NCI-H1694 (cell line): ENCODE measurements at places on chromosomes 1 and 21.

- no peak for DNase-seq
Measured at GRCh38 chr1:87149241-87150041, 179.2 kb upstream of the LMO4 start.

- DNase-seq: no peak
Measured at GRCh38 chr21:45110873-45111624, 36.7 kb downstream of the ADARB1 start.

GRCh38 chr1:86515597-86515996 is 31.3 kb upstream of the CLCA4 start:
- no peak for DNase-seq

DNA sequence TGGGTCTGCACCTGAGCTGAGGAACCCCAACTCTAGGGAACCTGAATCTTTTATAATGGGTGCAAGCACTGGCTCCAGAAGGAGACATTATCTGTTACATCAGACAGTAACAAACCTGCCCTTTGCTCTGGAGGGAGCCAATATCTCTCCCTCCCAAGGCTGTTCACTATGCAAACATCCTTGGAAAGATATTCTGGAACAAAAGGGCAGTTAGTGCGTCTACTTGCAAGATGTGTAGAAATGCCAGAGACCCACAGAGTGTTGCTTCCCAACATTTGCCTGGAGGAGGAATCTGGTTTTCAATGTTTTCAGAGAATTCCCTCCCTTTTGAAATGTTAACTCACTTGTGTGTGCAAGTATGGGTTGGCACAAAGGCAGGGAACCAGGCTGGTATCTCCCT is 31.9 kb downstream of the UMODL1 start:
- DNase-seq: no peak

DNA sequence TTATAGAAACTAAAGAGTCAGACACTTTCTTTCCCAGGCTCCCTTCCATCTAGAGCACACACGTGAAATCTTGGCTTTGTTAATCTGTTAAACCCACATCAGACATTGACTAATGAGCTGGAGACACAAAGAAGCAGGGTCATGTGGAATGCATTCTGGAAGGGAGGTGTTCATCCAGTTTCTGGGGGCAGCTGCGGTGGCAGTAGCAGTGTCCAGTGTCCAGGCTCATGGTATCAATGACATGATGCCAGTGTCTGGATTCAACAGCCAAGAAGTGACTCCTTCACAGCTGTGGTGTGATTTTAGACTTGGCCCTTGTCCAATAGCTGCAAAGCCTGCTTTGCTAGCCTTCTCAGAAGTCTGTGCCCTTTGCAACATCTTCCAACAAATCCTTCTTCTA is 95.2 kb downstream of the NTPCR start:
- DNase-seq: no peak

- no peak for DNase-seq
Measured at GRCh38 chr1:108097018-108097417, 103.1 kb downstream of the SLC25A24 start.

DNA sequence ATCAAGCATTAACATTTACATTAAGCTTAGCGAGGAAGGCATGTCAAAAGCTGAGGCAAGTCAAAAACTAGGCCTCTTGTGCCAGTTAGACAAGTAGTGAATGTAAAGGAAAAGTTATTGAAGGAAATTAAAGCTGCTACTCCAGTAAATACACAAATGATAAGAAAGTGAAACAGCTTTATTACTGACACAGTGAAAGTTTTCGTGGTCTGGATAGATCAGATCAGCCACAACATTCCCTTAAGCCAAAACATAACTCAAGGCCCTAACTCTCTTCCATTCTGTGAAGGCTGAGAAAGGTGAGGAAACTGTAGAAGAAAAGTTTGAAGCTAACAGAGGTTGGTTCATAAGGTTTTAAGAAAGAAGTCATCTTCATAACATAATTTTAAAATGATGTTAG is 131.9 kb downstream of the VAV3 start:
- DNase-seq: no peak

DNA sequence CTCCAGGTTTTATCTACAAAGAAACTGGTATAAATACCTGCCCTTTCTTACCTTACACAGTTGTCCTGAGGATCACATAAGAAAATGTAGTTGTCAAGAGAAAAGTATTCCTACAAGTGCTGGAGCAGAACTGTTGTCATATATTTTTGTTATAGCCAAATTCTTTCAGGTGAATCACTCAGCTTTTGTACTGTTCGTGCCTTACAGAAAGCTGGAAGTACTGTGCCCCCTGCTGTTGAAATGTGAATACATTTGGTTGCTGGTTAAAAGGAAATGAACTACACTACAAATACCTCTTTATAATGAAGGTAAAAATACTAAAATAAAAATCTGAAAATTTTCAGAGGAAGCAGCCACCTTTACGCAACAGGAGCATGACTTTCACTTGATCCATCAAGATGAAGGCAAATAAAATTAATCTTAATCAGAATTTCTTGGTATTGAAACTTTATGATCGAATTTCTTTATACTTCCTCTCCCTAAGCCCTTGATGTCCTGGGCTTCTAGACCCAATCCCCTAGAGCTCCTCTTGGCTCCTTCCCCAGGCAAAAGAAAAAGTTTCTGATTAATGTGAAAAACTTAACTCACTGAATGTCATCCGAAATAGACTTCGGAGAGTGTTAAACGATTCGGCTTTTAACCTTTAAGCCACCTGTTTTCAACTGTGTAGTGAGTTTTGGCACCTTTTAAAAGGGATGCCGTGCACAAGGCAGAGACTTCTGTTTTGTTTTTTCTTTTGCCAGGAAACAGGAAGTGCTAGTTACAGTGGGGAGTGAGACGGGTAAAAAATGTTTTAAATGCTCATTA is 12.5 kb downstream of the CHML start:
- DNase-seq: peak; percentile 29

DNA sequence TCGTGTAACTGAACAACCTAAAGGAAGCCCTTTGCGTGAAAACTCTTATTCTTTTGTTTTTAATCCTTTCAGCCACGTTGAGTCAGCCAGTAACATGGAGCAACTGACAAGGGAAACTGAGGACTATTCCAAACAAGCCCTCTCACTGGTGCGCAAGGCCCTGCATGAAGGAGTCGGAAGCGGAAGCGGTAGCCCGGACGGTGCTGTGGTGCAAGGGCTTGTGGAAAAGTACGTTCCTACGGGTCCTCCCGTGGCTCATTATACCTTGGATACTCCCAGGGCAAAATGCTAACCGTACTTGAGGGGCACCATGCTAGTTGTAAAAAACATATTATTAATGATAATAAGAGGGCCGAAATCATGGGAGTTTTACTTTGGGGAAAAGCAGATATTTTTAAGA is 49.4 kb downstream of the LAMC2 start:
- DNase-seq: no peak

DNA sequence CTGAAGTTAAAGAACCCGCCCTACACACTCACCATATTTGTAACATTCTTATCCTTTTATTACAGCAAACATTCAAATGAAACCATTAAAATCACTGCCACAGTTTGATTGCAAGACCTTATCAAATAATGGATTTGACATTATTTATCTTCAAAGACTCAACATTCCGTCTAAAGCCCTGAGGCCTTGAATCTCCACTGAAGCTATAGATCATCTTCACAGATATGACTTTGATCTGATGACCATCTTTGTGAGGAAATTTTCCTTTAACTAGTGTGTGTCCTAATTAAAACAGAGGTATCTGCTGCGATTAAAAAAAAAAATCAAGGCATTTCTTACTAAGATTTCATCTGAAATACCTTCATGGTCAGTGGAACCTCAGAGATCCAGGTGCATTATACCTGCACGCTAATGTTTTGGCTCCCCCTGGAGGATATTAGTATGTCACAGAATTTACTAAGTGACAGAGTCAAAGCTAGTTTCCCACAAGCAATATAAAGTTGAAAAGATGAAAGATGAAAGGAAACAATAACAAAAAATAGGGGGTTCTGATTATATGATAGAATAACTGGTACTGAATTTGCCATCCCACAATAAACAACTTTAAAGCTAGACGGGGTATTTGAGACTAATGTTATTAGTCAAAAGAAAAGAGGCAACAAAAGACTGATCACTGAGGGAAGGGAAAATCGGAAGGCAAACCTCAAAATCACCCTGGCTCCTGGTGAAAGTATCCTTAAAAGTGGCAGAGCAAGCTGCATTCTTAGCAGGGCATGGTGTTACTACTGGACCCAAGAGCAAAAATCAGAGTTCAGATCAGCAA is 923.4 kb downstream of the NCAM2 start:
- DNase-seq: peak; percentile 8

GRCh38 chr21:45581322-45581712 is 39.1 kb upstream of the SLC19A1 start:
- DNase-seq: no peak

- DNase-seq: peak; percentile 65
Measured at GRCh38 chr21:39715804-39716397, 29.1 kb upstream of the IGSF5 start.

DNA sequence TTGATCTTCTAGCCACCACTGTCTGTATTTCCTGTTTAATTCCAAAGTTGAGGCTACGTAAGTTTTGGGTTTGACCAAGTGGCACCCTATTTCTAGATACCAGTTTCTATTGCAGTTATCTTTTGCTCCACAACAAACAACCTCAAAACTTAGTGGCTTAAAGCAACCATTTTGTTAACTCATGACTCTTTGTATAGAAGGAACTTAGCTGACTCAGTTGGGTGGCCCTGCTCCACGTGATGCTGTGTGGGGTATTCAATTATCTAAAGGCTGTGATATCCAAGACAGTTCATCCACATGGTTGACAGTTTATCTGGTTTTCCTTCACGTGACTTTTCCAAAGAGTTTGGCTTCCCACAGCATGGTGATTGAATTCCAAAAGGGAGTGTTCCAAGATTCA is 34.8 kb downstream of the PDC start:
- DNase-seq: no peak

DNA sequence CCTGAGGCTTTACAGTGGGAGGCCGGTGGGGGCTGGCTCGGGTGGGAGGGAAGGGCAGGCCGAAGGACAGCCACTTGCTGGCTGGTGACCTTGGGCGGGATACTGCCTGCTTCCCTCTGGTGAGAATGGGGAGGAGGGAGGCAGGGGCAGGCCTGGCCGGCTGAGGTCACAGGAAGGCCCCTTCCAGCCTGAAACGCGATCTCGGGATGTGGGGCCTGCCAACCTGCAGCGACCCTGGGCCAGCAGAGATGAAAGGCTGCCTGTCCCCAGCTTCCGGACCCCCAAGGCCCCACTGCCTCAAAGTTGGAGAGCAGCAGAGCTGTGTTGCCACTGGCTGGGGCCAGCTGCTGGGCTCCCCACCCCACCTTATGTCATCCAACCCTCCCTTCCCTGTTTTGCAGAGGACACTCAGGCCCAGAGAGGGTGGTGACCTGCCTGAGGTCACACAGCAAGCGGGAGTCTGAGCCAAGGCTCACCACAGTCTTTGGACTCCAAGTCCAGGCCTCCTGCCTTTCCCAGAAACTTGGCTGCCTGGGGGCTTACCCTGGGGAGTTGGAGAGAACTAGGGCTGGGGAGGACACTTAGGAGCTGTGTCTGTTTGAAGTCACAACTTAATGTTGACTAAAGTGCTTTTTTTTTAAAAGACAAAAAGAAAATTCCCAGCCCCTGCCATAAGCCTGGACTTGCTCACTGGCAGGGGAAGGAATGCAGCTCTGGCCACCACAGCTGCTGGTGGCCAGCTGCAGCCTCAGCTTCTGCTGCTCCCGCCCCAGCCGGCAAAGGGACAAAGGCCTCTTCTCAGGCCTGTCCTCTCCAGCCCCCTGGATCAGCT is 14.8 kb upstream of the WASF2 start:
- DNase-seq: no peak

DNA sequence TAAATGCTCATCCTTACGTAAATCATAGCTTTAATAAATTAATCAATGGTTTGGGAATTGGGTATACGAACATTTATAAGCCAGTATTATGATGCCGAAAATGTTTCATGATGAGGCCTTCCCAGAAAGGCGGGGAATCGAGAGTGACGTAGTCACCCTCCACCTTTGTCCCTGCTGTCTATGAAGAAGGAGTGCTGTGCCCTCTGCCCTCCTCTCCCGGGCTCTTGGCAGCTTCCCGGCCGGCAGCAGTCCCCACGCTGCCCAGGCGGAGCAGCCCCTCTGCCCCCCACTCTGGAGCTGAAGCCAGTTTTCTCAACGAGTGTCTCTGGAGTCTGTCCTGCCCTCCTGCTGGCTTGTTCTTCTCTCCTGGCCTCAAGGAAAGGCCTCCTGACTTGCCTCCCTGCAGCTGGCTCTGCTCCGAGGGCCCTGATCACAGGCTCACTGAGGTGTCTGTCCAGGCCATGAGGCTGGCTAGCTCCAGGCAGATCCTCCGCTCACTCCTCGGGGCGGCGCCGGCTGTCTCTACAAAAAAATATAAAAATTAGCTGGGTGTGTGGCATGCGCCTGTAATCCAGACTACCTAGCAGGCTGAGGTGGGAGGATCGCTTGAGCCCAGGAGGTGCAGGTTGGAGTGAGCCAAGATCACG is 150.7 kb upstream of the COL6A1 start:
- no peak for DNase-seq

GRCh38 chr1:63643517-63643916 is 50.3 kb downstream of the PGM1 start:
- DNase-seq: no peak

- DNase-seq: no peak
Measured at GRCh38 chr1:217134857-217135568, 411.8 kb upstream of the ESRRG start.
